Activated naive CD4-positive, alpha-beta T cell treated with Interleukin-2 at 50 U/mL for 16 hours (primary cell): ENCODE measurements at places on chromosomes 12 and 14.

DNA sequence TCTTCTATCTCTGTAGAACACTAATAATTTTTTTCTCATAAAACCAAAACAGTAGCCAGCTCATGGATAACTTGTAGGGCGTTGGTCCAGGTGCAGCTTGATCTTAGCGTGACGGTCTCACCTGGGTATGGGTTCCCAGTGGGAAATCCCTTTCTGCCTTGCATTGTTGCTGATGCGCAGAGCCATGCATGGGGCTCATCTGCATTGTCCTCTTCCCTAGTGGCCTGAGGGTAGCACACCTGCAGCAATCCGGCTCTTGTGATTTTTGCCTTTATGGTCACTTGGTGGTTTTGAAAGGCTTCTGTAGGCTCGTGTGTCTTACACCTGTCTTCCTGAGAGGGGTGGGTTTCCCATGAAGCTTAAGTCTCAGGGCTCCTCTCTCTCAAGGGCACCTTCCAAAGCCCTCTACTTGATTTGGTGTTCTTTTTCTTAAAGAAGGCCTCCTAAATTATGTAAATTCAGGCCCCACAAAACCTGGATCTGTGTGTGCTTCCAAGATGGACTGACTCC, 130.6 kb downstream of the PRKCH start:
- DNase-seq, result no peak

- peak; percentile 17 for DNase-seq
Measured at GRCh38 chr12:754851-755562, 2.6 kb downstream of the WNK1 start.

DNA sequence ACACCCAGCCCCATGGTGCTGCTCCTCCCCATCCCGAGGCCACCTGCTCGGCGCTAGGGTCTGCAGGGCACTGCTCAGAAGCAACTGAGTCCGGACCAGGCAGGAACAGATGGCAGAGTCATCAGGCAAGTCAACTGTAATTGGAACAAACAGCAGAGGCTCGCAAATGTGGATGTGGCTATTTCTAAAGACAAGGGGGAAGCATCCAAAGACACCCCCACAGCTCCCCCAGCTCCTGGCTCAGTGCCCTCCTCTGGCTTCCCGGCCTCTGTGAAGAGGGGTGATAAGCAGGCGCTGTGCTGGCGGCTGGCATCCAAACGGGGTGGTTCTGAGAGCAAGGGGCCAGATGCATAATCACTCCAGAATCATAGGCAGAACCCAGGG, 125.6 kb downstream of the PIWIL1 start:
- DNase-seq, result no peak

DNA sequence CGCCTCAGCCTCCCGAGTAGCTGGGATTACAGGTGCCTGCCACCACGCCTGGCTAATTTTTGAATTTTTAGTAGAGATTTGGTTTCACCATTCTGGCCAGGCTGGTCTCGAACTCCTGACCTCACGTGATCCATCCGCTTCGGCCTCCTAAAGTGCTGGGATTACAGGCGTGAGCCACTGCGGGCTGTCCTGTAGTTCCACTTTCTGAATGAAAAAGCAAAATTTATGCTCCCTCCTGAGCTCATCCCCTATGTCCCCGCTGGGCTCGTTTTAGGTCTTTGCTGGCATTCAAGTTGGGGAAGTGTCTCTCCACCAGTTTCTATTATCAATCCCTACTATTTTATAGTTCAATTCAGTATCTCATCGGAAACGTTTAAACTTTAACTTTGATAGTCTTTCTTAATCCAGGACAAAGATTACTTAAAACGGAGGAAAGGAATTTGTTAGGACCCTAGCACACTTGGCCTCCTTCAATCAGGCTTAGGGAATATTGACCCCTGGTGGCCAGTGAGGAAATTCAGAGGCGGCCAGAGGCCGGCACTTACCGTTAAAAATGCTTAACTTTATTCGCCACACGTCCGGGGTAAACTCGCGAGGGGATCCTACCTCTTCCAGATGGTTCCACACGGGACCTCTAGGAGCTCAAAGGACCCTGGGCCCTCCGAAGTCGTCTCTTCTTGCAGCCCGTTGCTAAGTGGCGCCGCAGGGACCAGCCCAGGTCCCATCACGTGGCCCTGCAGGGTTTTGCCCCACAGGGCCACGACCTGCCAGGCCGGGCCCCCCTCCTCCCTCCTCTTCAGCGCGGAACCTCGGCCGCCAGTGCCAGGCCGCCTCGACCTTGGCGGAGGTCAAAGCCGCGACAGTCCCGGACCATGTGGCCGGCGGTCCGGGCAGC, 11.4 kb upstream of the DNAL1 start:
- peak; percentile 63 for DNase-seq
